Activated CD4-positive, alpha-beta T cell treated with anti-CD3 and anti-CD28 coated beads, Interleukin-2, amount 50 U/mL, for 24 hours (primary cell): ENCODE measurements at places on chromosomes 4 and X.

DNA sequence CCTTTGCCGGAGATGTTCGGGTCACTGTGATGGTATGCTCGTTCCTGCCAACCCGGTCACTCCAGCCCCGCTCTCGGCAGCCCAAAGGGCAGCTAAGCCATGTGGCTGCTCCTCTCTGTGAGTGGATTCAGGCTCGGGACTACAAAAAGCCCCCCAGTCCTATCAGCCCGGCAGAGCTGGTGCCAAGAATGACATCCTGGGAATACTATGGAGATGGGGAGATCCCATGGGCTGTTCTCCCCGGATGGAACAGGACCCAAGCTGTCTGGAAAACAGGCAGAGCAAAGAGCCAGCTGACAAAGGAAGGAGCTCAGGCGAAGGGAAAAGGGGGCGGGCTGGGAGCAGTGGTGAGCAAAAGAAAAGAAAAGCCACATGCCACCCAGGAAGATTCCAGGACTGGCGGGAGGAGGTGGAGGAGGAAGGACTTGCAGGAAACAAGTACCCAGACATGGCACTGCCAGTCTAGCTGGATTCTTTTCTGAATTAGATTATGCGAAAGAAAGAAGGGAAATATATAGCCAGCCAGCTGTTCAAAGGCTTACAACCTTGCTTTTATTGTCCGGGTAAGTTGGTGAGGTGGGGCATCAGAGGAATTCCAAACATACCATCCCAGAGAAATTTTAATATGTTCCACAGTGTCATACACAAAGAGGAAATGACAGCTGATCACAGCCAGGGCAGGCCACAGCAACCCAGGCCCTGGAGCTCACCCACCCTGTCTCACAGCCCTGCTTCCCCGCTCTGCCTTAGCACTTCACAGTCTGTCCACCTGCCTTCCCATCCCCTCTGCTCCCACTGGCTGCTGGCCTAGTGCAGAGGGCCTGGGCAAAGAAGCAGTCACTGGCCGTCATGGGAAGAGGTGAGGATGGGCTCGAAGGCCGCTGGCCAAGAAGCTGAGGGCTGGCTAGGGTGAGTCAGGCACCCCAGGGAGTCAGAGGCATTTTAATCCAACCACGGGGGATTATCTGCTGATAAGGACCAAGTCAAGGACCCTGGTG is 3.4 kb downstream of the NDP start:
- DNase-seq = no peak

DNA sequence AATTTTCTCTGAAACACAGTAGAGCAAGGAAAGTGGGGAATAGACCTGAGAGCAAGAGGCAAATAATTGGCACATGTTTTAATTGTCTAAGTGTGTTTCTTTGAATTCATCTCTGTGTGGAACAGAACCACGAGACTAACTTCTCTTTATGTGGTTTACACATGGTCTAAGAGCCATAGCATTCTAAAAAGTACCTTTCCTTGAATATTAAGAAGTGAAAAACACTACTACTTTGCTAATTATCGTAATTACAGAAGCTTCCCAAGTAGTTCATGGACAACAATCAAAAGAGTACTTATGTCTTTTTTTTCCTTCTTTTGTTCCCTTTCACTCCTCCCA is 2.9 kb upstream of the CYBB start:
- no peak for DNase-seq

- DNase-seq = no peak
Measured at GRCh38 chr4:6953751-6954380, 44.2 kb downstream of the TBC1D14 start.

DNA sequence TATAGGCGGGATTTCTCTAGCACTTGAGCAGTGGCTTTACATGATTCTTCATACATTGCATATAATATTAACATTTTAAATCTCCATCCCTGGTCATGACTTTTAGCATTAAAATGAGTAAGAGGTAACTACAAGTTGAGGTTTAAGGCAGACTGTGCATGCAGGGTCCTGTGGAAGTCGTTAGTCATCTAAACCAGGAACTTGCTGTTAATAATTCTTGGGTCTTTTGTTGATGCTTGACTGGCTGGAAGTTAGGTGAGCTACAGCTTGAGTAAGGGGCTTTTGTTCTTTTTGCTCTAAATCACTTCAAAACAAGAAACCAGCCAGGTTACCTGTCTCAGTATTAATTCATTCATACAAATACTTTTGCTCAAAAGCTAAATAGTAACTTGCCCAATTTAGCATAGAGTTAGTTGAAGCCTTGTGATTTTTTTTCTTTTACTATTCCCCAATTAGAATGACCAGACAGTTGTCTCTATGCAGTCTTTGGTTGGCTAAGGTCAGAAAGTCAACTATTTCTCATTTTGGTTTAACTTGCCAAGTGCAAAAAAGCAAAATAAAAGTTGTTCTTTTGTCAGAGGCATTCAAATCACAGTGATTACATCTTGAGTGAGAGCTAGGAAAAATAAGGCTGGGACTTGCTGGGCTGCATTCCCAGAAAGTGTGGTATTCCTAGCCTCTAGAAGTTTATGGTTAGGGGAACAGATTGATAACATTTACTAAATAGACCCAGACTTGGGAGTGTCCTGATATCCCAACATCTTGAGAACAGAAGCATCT is 516.9 kb downstream of the PDHA2 start:
- DNase-seq = no peak

- DNase-seq = no peak
Measured at GRCh38 chrX:110043506-110043905, 40.6 kb downstream of the TMEM164 start.

- no peak for DNase-seq
Measured at GRCh38 chr4:178553201-178553600, 1111.0 kb upstream of the AGA start.

- DNase-seq = no peak
Measured at GRCh38 chr4:80027611-80028010, 45.4 kb downstream of the ANTXR2 start.

- no peak for DNase-seq
Measured at GRCh38 chr4:168694667-168695066, 197.8 kb downstream of the PALLD start.

GRCh38 chr4:60944060-60944459 is 256.1 kb upstream of the ADGRL3 start:
- DNase-seq = no peak

DNA sequence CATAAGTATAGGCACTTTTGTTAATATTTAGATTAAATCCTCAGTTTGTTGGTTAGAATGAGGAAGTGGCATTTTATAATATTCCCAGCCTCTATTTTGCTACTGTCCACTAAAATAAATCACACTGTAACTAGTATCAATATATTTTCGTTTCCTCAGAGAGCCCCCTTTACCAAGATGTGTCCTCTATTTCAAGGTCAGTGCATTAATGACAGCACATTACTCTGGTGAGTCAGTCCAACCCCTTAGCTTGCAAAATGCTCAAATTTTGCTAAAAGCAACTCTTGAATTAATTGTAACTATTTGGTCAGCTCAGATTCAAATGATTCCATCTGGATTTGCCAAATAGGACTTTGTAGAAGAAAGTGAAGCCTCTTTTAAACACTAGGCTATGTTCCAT is 199.3 kb downstream of the PDHA2 start:
- DNase-seq = no peak

DNA sequence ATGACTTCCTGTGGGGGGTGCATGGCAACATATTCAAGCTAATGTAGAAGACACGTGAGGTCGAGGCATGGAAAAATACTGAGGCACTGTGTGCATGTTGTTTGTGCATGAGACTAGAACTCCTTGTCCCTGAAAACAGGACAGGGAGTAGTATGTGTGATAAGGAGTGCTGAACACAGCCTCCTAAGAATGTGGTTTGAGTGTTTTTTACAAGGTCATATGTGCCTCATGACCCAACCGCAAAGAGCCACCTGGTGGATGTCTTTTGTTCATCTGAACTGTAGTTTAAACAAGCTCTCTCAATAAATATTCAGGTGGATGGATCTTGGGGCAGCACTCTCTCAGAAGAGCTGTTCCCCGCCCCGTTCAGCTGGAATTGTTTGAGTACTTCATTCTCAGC is 226.6 kb downstream of the NLGN4X start:
- no peak for DNase-seq

GRCh38 chr4:707929-708630 is 2.4 kb downstream of the PCGF3 start:
- no peak for DNase-seq

DNA sequence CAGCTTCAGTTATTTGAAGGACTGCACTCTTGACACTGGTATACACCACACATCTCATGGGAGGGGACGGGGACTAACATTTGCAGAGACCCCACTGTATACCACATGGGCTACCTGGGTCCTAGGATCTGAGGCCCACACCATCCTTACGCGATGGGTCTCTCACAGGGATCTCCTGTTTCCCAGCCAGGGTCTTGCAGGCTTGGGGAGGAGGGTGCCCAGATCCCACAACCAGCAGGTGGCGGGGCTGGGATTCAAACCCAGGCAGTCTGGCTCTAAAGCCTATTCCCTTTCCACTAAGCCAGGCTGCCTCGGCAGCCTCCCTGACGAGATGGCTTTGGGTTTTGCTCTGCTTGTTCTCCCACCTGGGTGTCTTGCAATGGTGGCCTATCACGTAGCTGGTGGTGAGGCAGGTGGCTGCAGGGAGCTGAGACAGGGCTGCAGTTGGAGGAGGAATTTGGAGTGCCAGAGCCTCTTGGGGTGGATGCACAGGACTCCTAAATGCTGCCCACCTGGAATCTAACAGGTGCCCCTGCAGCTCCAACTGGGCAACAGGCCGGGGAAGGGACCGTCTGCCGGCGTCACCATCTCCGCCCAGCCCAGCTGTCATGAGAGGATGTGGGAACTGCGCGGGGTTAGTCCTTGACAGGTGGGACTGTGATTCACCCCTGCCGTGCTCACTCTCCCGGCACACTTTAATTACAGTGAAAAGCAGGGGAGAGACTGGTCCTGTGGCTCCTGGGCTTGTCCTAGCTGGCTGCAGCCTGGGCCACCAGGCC is 110.7 kb downstream of the PSAPL1 start:
- no peak for DNase-seq

DNA sequence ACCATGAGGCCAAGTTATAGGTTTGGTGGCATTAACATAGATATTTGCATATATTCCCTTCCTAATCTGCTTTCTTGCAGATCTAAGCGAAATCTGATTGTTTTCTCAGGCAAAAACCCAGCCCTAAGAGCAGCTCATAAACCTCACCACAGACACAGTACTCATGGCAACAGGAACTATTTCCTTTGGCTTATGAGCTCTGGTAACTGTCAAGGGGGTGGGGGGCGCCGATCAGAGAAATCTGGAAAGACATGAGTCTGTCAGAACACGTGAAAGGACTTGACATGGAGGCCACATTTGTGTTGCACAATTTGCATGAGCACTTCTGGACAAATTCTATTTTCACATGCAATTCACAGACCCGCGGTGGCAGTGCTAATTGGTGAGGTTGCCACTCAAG is 83.7 kb downstream of the MGST2 start:
- no peak for DNase-seq

DNA sequence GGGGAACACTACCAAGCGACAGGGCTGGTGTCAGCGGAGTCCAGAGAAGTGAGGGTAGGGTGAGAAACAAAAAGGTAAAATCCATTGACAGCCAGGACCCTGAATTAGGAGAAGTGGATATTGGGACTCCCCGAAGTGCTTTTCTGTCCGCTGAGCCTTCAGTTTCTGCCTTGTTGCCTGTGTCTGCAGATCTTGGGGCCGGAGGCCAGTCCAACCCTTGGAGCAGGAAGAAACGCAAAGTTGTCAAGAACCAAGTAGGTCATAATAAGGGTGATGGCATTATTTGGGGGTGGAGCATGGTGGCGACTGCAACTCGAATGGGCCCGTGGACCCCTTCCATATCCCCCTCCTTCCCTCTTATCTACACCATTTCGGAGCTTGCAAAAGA is 1.0 kb downstream of the ARMCX1 start:
- no peak for DNase-seq

- peak; percentile 77 for DNase-seq
Measured at GRCh38 chrX:2696698-2697215, 5.7 kb downstream of the CD99 start.

- peak; percentile 32 for DNase-seq
Measured at GRCh38 chr4:25862411-25863346, at the start of gene SEL1L3. TSS of gene SEL1L3 (minus strand) at chr4:25862988. CDS start at chr4:25862836, 152 bp downstream.

- DNase-seq = no peak
Measured at GRCh38 chr4:59565836-59566235, 1634.3 kb upstream of the ADGRL3 start.

DNA sequence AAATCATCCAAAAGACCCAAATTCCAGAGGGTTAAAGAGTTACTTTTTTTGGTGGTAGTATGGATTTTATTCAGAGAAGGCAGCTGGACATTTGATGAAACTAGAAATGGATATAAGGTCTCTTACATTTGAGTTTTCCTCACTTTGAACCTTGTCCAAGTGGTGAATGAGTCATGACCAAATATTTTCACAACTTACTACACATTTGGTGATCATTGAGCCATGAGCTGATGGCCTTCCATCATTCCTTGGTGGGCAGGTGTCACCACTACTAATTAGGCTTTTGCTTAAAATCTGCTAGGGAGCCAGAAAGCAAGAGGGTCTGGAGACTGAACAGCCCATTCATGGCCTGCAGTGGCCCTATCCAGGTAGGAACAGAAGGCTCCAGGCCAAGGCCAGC is 620.2 kb upstream of the INTU start:
- DNase-seq = no peak

GRCh38 chr4:70844180-70844579 is 4.5 kb upstream of the GRSF1 start:
- no peak for DNase-seq

GRCh38 chr4:155984106-155984797 is 30.6 kb upstream of the CTSO start:
- no peak for DNase-seq

GRCh38 chr4:23934915-23935314 is 45.1 kb upstream of the PPARGC1A start:
- DNase-seq = no peak

GRCh38 chr4:134787315-134787714 is 585.7 kb upstream of the PABPC4L start:
- no peak for DNase-seq
